Activated T-helper 1 cell treated with anti-CD3 and anti-CD28 coated beads, Interleukin-12 subunit alpha, Interleukin-12 subunit beta, Interleukin-2, Interleukin-4 antibody, amounts not matched to agents 30 ng/mL and 10 ng/mL and 1 ng/mL, durations not matched to agents 14 hours and 24 hours and 36 hours (primary cell): ENCODE measurements at places on chromosomes 11 and 22. TPM values are rescaled to one million over a fixed set of nuclear protein-coding genes. Genes with fewer than 3 reads are reported as not detected.

Gene DGAT2
- total RNA-seq, result 9.8 and 11.0 TPM in 2 replicates

Gene TRIM29
- not detected in 2 replicates for total RNA-seq

Gene HORMAD2
- total RNA-seq, result 0.21 TPM in 1 of 2 replicates, not detected in the other

Gene CASP1
- total RNA-seq, result 21.1 and 21.4 TPM in 2 replicates

Gene LDHAL6A
- total RNA-seq, result not detected in 2 replicates

Gene USH1C
- not detected in 2 replicates for total RNA-seq

Gene SLC37A2
- total RNA-seq, result 0.13 and 0.17 TPM in 2 replicates

Gene CKAP5
- total RNA-seq, result 121 TPM in 2 replicates

Gene NPAS4
- total RNA-seq, result not detected in 2 replicates

Gene SLC22A6
- not detected in 2 replicates for total RNA-seq

Gene FAM168A
- total RNA-seq, result 19.4 and 19.5 TPM in 2 replicates

Gene TPP1
- total RNA-seq, result 38.4 and 40.3 TPM in 2 replicates

Gene PHF21B
- 0.21 TPM in 1 of 2 replicates, not detected in the other for total RNA-seq

Gene MORC2
- 47.4 and 49.0 TPM in 2 replicates for total RNA-seq

Gene MMP8
- not detected in 2 replicates for total RNA-seq

Gene GAL3ST3
- total RNA-seq, result 0.34 TPM in 1 of 2 replicates, not detected in the other

Gene GAL3ST1
- total RNA-seq, result not detected in 2 replicates

Gene IL10RA
- 87.8 and 88.3 TPM in 2 replicates for total RNA-seq

Gene PDE2A
- total RNA-seq, result 0.57 and 0.64 TPM in 2 replicates

Gene PC
- 11.2 and 15.9 TPM in 2 replicates for total RNA-seq

Gene ME3
- 12.8 and 13.1 TPM in 2 replicates for total RNA-seq

Gene FZD4
- total RNA-seq, result 0.05 TPM in 1 of 2 replicates, not detected in the other

Gene ROBO4
- not detected in 2 replicates for total RNA-seq

Gene SYNGR1
- not detected in 2 replicates for total RNA-seq

Gene SMCO4
- total RNA-seq, result 33.4 and 34.8 TPM in 2 replicates

Gene NARS2
- 38.2 and 38.7 TPM in 2 replicates for total RNA-seq

Gene MYBPC3
- total RNA-seq, result not detected in 2 replicates

Gene C11orf42
- total RNA-seq, result not detected in 2 replicates

Gene CASP12
- not detected in 2 replicates for total RNA-seq

Gene IMMP1L
- 22.3 and 24.6 TPM in 2 replicates for total RNA-seq

Gene SMTNL1
- not detected in 2 replicates for total RNA-seq

Gene OR51B2
- total RNA-seq, result not detected in 2 replicates
